ENCODE measurements at places on chromosomes 3 and 15.

DNA sequence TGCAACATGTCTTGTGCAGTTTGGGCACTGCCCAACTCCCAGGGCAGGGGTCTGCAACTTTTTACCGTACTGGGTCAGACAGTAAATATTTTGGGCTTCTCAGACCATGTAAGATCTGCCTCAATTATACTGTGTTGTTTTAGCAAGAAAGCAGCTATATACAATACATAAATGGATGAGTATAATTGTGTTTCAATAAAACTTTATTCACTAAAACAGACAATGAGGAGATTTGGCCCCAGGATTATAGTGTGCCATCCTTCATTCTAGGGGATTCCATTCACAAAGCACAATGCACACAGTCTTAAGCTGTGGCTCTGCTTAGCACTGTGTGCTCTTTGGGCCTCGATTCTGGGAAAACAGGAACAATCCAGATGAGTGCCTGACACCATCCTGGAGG is 354.4 kb upstream of the PROK2 start:
- no peak for DNase-seq

DNA sequence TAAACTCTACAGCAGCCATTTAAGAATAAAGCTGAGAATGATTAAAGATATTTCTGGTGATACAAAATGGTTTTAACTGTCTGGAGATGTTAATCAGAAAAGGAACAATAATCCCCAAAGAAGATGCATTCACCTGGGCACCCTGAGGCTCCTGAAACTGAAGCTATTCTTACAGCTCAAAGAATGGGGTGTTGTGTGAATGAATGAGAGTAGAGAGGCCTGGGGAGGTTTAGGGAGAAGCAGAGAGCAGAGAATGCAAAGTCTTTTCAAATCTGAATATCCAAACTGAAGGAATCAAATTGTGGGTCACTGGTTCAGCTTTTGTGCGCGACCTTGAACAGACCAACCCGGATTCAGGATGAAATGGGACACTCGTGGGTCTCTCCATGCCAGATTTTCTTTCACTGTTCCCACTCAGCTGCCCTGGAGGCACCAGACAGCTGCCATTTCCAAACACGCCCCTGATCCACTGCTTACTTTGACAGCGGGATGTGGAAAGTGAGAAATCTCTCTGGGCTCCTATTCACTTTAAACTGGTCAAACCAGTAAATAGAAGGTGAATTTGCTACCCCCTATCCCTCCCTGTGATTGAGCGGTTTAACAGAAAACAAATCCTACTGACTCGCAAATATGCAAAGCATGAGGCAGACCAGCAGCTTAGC is 485.5 kb upstream of the THBS1 start:
- DNase-seq = no peak

DNA sequence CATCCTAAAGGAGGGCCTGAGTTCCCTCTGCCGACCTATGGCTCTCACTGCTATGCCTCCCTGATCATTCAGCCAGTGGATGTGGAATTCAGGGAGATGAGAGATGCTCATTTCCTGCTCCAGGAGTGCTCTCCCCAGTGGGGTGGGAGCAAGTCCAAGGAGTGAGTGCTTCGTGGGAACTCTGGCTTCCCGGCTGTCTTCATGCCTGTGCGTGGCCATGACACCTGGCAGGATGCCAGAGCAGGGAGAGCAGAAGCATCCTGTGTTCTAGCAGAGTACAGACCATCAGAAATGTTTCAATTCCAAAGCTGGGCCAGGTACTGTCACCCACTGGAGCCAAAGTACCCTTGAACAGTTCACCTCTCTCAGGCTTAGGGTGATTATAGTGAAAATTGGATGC is 45.1 kb downstream of the APH1B start:
- DNase-seq = no peak

DNA sequence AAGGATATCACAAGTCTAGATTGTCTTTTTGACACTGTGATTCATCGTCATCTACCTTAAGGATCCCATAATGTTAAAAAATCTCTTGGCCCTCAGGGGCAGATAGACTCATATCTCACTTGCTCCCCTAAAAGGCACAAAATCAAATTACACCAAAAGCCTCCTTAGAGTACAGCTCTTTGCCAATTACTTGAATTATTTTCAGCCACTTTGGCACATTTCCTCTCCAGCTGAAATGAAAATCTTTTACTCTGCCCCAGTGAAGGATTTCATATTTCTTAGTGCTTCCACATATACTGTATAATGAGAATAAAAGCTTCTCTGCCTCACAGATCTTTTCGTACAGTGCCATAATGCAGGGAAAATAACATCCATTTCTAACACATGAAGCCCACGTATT is 190.7 kb upstream of the GBE1 start:
- no peak for DNase-seq

DNA sequence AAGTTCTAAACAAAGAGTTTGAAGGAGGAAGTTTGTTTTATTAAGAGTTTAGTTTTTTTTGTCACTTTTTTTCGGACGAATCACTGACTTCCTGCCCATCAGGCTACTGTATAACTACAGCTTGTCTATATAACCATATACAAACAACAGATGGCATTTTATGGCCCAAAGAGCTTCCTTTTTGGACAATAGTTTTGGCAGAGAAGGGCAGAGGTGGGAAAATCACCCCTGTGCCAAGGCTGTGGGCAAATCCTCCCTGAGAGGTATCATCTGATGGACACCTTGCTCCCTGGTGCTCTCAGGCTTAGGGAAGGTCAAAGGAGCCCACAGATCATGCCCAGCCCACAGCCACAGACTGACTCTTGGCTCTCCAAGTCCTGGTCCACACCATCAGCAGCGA is 113.4 kb downstream of the OXNAD1 start:
- DNase-seq = no peak

All from stimulated activated CD8-positive, alpha-beta memory T cell treated with anti-CD3 and anti-CD28 coated beads, Interleukin-2, amount 100 ng/mL, for 1 hour (primary cell).